ENCODE measurements at places on chromosomes 4 and X. TPM values are rescaled to one million over a fixed set of nuclear protein-coding genes. Genes with fewer than 3 reads are reported as not detected.

Gene MGARP
- 0.31 TPM for total RNA-seq

Gene PKD2
- 2.0 TPM for total RNA-seq

Gene RAB39B
- 8.3 TPM for total RNA-seq

Gene PLAC8
- 169 TPM for total RNA-seq

Gene GPR34
- total RNA-seq: 0.23 TPM

Gene RENBP
- 14.8 TPM for total RNA-seq
